Right ventricle myocardium inferior (tissue), 1 donor: ENCODE measurements at places on chromosomes 3 and 15. TPM values are rescaled to one million over a fixed set of nuclear protein-coding genes. Genes with fewer than 3 reads are reported as not detected.

- no peak for DNase-seq
These were observed 404.0 kb upstream of the WNT5A start for GRCh38 chr3:55891106-55891505.

GRCh38 chr15:76333309-76333708 lies 3.3 kb upstream of the ISL2 start:
- DNase-seq, result no peak

GRCh38 chr15:25059698-25060471 lies 105.1 kb downstream of the SNRPN start:
- DNase-seq, result no peak

DNA sequence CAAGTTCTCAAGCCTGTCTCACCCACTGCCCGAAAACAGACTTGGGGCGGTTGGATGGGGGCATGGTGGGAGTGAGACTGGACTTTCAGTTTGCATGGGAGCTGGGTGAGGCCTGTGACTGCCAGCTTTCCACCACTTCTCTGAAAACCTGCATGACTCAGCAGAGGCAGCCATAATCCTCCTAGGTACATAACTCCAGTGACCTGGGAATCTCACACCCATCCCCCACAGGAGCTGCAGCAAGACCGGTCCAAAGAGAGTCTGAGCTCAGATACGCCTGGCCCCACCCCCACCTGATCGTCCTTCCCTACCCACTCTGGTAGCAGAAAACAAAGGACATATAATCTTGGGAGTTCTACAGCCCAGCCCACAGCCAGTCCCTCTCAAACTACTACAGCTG lies 107.2 kb downstream of the NSMCE3 start:
- DNase-seq, result no peak

The RBM6 gene
- total RNA-seq, result 44.3 TPM

The LRRC15 gene
- 0.14 TPM for total RNA-seq

The B3GALNT1 gene
- total RNA-seq, result 51.8 TPM
